ENCODE measurements at places on chromosomes 7 and 10.

GRCh38 chr7:25069900-25070443, 55.1 kb downstream of the CYCS start:
- DNase-seq = no peak

DNA sequence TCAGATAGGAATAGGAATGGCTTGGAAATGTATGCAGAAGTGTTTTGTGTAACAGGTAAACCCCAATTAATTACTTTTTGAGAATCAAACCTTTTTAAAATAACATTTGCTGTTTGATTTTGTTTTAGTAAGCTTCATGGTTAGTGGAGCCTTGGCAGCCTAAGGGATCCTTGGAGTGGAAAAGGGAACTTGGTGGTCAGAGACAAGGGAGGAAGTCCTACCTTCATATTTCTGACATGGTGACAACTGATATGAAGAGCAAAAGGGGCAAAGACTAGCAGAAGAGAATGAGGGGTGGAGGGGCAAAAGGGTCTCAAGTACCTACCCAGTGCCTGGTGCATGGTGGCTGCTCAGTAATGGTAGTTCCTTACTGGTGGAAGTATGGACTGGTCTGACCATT, 32.3 kb downstream of the AHCYL2 start:
- no peak for DNase-seq

- DNase-seq = no peak
Observed at GRCh38 chr10:103564776-103565520, 71.4 kb downstream of the NEURL1 start.

GRCh38 chr10:32995751-32996150, 37.7 kb upstream of the ITGB1 start:
- DNase-seq = no peak

DNA sequence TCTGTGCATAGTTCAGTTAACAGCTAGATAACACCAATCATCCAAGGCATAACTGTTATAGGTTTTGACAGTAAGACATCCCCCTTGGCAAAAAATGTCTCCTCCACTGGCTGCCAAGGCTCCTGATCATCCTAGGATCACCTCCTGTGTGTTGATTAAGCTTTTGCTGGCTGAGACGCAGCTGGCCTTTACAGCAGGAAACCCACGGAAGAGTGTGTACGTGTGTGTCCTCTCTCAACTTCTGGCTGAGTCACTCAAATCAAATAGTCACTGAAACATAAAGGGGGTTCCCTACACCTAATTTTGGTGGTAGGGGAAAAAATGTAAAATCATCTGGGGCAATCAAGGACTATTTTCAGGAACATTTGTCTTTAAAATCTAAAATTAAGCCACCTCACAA, 208.8 kb downstream of the CTNNA3 start:
- DNase-seq = no peak

DNA sequence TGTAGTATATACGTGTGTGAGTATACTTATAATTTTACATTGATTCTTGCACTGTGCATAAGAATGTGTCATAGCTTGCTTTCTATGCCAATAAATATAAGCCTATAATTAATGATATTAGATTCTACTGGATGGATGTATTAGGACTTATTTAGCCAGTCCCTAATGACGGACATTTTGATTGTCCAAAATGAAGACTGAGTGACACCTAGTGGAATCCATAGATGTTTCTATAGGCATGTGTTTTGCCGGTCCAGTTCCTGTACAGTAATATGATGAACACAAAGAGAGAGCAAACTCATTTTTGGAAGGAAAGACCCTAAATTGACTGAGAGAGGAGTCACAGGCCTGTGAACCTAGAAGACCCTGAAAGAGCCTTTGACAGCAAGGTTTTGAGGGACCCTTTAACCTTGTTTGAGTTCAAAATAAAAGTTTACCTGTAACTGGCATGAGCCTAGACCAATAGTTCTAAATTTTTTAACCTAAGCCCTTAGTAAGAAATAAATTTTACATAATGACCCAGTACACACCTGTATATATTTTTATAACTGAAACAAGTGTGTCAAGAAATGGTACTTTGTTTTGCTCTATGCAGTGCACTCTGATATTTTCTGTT, 42.4 kb upstream of the AGBL3 start:
- DNase-seq = no peak

DNA sequence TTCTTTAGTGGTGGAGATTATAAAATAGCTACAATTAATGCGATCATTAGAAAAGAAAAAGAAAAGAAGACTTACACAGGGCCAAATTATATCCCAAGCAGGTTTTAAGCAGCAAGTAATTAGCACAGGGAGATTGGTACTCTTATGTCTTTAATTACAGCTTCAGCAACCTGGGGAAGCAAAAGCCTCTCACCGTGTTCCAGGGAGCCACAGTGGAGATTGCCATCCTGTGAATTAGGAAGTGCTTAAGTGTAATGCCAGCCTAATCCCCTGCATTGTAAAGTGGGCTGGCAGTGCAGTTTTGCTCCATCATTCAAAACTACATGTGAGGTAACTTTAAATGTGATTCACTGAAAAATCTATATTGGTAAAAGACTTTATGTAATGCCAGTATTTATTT, 533.5 kb upstream of the COBL start:
- no peak for DNase-seq

GRCh38 chr10:86646933-86647332, 7.4 kb upstream of the OPN4 start:
- DNase-seq = no peak

DNA sequence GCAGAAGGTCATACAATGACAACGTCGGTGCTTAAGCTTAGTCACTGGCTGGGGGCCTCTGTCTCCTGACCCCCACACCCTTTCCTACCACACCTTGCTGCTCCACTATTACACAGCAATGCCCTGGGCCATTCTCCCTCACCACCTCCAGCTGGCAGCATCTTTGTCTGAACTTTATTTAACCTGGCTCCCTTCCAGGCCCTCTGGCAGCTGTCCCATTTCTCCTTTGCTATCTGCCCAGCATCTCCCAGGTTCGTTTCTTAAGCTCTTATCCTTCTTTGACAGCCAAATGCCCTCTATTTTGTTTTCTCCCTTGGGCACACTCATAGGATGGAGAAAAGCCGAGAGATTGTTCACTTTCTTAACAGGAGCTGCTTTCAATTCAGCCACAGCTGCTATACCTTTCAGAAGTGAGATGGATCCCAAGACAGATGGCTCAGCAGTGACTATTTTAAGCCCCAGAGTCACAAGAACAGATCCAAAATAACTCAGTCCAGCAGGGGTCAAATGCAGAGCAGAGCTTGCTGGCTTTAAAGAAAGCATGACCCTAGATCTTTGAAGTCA, 1277.1 kb upstream of the AUTS2 start:
- no peak for DNase-seq

DNA sequence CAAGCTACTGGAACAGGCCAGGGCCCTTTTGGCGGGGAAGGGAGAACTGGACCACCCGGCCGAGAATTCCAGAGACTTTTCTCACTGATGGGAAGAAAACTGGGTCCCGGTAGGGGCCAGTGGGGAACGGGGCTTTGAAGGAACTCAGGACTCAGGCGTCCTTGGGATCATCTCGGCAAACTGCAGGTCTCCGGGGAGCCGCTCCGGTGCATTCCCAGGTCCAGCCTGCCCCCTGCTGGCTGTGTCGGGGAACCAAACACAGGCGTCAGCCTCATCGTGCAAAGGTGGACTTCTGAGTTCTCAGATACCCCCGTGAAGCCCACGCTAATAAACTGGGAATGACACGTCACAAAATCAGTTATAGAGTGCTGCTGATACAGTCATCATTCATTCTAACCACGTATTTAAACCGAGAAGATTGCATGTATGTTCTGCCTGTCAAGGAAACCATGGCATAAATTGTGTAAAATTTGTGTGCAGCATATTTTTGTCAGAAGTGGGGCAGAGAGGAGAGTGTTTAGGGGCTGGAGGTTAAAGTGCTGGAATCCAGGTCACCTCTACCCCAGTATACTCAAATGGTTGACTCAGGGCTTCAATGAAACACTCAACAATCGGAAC, 76.1 kb upstream of the CPXM2 start:
- DNase-seq = peak; percentile 63

DNA sequence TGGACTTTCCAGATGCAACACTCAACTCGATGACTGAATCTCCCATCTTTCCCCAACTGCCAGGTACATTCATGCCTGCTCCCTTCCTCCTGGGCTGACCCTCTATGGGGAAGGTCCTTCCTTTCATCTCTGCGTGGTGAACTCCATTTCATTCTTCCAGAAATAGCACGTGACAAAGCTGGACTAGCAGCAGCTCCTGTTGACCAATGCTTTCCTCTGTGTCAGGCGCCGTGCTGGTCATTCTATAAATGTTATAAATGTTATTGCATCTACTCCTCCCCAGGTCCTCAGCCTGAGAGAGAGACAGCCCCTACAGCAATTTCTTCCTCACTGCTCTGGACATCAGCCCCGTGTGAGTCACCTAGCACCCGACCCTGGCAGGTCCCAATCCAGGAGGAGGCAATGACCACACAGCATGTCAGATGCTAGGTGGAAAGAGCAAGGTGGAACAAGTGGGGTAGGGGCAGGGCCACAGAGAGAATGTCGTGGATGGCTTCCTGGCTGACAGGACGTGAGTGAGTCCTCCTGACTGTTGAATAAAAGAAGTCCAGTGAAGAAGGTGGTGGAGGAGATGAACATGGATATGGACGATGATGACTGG, 178.1 kb downstream of the ADAM12 start:
- no peak for DNase-seq

DNA sequence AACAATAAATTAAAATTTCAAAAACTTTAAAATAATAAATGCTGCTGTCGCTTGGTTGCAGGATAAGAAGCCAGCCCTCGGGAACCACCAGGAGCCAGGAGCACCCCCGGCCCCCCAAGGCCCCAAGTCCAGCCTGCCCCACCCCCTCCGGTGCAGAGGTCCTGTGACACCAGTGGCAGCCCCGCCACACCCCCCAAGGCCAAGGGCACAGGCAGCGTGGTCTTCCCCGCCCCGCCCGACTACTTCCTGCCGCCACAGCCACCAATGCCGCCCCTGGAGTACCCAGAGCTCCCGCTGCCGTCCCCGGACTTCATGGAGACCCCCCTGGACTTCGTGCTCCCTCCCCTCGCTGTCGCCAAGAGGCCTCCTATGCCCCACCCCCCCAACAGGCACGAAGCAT, 44.5 kb upstream of the PDSS1 start:
- DNase-seq = no peak

DNA sequence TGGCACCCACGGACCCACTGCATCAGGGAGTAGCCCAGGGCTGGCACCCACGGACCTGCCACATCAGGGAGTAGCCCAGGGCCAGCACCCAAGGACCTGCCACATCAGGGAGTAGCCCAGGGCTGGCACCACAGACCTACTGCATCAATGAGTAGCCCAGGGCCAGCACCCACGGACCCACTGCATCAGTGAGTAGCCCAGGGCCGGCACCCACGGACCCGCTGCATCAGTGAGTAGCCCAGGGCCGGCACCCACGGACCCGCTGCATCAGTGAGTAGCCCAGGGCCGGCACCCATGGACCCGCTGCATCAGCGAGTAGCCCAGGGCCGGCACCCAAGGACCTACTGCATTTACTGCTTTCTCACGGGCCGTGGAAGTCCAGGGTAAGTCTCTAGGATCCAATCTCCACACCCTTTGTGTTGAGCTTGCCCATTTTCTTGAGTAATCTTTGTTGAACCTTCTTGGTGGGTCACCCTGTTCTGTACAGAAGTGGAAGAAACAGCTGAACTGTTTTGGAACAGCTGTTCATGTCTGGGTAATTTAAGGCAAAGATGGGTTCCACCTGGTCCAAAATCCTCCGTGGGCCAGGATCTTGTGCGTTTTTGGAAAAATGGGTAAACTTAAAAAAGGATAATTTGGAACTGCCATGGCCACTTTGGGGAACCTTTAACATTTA, 69.0 kb downstream of the VIPR2 start:
- DNase-seq = no peak

GRCh38 chr10:43866712-43867111, 218.0 kb upstream of the ZNF32 start:
- DNase-seq = no peak

- DNase-seq = no peak
Observed at GRCh38 chr10:126481181-126481580, 92.9 kb upstream of the ADAM12 start.

GRCh38 chr10:121501796-121502195, 96.4 kb downstream of the FGFR2 start:
- no peak for DNase-seq

DNA sequence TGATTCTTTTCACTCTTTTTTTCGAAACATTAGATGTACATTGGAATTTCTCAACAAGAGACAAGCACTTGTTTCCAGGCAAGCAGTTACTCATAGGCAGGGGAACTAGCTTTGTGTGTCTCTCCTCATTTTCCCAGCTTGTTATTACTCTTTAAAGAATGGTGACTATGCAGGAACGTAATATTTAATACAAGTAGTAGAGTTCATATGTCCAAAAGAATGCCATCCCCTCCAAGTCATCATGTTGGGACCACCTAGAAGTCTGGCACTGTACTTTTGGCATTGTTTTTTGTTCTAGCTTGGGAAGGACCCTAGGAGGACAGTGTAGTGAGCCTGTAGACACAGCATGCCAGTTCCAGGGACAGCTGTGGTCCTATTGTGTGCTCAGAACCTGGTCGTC, 650.7 kb downstream of the INHBA start:
- DNase-seq = no peak

DNA sequence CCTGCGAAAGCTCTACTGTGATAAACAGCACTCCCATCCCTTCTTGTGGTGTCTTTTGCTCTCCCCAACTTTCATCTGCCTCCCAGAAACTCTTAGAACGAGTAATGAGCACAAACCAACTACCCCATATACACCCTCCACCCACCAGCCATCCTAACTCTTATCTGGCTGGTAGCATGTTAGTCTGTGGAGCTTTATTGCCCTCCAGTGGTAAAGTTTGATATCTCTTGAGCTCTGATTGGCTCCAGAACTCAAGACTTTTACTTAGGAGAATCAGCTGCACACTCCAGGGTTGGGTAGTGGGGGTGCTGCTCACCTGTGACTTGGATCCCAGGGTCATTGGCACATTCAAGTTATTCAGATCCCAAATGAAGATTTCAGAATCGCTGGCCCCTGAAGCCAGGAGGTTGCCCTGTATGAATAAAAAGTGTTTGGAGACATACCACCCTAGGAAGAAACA, 10.9 kb downstream of the SEC31B start:
- no peak for DNase-seq

- no peak for DNase-seq
Observed at GRCh38 chr7:134870781-134871180, 91.3 kb downstream of the CALD1 start.

- no peak for DNase-seq
Observed at GRCh38 chr7:151790095-151790829, 86.7 kb downstream of the PRKAG2 start.

DNA sequence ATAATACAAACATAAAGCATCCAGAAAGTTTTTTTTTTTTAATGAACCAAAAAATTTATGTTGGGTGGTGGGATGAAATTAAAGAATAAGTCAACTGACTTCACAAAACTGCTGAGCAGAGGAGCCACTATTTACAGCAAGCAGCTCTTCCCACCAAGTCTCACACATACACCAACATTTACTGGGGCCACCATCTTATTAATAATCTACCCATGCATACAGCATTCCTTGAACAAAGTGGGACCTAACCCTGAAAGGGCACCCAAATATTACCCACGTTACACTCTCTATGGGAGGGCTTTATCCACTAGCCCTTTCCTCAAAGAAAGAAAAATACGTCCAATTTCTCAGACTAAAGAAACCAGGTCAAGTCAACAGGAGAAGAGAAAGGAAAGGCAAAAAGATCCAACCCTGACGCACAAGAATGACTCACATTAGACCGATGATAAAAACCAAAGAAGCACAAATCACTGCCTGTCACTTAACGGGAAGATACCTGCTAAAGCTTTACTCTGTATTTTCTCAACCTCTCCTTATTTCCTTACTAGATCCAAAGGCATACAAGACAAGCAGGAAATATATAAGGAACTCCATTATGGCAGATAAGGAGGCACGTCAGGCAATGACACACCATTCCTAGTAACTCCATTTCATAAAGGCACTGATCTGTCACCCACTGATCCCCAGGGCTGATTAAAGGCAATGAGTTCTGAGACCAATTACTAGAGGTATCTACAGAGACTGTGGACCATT, 141.8 kb upstream of the ASAH2 start:
- no peak for DNase-seq

Data from anterior cingulate cortex (tissue), 58 donors.